NCI-H774 (cell line): ENCODE measurements at places on chromosomes 11 and 22.

- DNase-seq, result no peak
Observed at GRCh38 chr11:96341211-96342013, 1.6 kb downstream of the MAML2 start.

GRCh38 chr11:132228746-132229325 is 858.4 kb downstream of the NTM start:
- no peak for DNase-seq

DNA sequence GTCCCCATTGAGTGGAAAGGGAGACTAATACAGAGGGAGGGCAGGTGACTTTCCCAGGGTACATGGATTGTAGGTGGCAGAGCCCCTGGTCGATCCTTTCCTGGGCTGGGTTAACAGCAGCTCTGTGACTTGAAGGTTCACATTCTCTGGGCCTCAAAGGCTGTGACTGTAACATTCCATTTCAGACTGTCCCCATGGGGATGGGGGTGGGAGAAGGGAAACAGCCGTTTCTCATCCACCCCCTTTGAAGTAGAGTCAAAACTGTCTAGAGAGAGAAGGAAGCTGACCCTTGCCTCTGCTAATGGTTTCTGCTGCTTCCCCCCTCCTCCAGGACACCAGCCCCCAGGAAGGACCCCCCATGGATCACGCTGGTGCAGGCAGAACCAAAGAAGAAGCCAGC is 19.2 kb downstream of the MICALL1 start:
- DNase-seq, result no peak

DNA sequence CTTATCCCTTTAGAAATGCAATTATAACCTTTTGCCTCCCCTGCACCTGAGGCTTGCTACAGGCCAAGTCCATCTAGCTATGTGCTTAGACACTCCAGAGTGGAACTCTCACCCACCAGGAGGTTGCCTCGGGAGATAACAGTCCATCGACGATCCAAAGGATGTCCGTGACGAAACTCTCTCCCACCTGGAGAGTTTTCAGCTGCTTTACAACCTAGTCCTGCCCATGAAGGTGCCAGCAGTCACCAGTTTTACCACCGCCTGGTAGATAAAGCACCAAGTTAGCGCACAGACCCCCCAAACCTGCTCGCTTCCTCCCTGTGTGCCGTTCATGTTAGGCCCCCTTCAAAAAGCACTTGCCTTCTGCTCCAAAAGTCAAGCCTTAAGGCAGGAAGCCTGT is 53.1 kb upstream of the SHISAL1 start:
- no peak for DNase-seq

- DNase-seq, result peak; percentile 81
Observed at GRCh38 chr11:133927690-133928627, 28.8 kb downstream of the IGSF9B start.

DNA sequence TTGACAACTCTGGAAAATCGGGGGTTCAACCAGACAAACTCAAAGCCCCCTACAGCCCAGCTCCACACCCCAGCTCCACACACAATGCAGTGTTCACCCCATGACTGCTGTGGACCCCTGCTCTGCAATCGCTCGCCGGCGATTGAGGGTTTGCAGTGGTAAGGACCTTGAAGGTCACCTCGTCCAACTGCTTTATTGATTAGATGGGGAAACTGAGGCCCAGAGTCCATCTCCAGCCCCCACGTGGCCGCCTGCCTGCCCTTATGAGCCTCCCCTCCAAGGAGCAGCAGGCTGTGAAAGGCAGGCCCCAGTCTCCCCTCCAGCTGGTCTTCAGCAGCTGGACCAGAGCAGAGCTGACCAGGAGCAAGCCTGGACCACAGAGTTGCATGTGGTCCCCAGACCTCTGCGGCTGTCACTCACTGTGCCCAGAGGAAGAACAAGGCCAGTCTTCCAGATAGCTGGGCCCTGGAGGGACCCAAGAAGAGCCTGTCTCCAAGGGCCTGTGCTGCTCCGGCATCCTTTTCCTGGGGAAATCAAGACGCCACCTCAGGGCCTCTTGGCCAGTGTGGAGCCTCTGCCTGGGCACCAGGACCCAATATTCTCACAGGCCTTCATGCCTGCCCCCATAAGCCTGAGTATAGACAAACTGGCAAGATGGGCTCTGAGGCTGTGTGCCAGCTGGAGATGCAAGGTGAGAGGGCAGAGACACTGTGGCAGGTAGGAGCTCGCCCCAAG is 8.8 kb upstream of the LINC01488 start:
- no peak for DNase-seq

DNA sequence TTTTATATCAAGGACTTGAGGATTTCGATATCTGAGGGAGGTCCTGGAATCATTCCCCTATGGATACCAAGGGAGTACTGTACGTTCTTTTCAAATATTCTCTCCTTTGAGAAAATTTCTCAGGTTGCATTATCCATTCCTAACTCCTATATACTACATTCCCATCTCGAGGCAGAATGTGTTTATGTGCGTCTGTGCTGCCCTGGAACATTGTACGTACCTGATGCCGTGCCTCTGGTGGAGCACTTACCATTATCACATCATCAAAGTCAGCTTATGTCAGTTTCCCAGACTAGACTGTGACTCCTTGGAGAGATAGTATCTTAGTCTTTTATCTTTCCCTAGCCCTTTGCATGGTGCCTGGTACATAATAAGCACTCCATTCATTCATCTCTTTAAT is 21.7 kb downstream of the UBASH3B start:
- no peak for DNase-seq

DNA sequence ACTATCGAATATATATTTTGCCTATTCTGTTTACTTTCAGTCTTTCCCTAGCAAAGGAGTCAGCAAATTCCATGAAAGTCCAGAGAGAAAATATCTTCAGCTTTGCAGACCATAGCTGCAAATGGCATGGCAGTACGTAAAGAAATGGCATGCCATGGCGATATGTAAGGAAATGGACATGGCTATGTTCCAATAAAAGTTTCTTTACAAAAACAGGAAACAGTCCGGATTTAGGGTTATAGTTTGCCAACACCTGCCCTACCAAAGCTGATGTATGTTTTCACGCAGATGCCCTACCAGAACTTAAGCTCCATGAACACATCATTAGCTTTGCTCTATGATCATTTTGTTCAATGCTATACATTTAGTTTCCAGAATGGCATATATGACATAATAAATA is 19.5 kb downstream of the KIAA0930 start:
- no peak for DNase-seq

DNA sequence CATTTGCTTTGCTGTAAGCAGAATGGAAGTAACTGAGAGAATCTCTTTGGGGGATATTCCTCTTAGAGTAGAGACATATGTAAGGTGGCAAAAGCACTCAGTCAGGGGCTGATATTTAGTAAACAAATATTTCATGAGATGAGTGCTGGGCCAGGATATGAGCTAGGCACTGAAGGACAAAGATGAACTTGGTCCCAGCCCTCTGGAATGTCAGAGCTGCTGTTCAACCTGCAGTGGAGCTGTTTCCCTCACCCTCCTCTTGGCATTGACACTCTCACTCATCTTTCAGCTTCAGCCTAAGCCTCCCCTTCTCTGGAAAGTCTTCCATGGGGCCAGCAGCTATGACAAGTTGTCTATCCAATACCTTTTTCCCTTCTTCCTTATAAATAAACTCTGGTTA is 22.2 kb downstream of the RASSF10 start:
- no peak for DNase-seq

DNA sequence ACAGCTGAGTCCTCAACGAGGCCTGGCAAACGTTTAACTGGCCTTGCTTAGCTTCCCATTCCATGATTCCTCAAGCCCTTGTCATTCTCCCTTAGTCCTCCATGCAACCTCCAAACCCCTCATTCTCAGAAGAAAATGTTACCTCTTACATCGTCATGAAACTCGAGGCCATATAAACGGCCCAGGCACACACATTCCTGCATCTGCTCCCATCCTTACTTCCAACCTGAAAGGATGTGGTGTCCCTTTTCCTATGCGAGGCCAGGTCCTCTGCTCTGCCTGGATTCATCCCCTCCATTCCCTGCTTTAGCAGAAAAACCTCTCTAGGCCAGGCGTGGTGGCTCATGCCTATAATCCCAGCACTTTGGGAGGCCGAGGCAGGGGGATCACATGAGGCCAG is 9.0 kb downstream of the MPZL3 start:
- DNase-seq, result no peak

- no peak for DNase-seq
Observed at GRCh38 chr11:46305295-46305694, 27.8 kb downstream of the CREB3L1 start.

DNA sequence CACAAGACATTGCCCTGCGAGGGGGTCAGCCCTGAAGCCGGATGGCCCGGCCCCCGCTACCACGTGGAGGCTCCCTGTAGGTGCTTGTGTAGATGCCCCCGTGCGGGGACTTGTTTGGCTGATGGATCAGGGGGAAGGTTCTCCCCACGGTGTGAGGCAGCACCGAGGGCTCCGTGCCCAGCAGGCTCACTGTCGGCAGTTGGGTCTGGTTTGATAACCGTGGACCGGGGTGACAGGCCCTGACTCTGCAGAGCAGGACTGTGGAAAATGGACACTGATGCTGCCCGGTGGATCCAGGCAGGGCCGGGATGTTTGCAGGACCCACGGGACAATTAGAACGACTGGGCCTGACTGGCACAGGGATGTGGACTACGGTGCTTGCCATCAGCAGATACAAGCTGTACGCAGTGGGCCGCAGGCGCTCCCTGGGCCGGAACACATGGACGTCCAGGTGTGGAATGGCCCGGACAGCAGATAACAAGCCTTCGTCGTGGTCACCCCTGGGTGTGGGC is 19.0 kb downstream of the KCNQ1 start:
- no peak for DNase-seq

- DNase-seq, result no peak
Observed at GRCh38 chr11:88480223-88480622, 142.7 kb upstream of the CTSC start.

DNA sequence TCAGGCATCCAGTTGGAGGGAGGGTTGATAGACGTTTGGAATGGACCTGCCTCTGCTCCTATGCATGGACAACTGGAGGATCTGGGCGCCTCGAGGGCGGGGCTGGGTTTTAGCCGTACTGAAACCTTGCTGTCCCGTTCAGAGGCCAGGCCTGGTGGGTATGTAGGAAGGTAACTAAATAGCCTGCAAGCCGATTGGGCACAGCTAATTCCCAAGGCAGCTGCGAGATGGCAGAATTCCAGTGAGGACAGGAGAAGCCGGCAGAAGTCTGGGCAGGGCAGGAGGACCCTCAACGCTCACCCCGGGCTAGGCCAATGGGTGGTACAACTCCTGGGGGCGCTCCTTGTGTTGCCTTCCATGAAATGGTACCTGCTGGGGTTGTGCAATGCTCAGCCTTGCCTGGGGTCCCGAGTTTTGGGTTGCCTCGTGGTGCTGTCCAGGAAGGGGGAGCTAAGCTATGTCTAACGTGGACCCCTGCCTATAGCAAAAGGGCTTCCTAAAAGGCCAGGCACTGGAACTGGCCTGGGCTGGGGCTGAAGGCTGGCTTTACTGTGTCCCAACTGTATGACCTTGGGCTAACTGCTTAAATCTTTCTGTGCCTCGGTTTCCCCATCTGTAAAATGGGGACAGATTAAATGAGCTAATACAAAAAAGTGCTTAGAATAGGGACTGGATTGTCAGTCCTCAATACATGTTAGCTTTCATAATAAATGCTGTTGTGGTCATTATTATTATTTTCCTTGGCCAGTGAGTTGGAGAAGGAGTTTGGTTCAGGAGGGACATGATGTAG is 30.1 kb upstream of the CD82 start:
- DNase-seq, result no peak

- no peak for DNase-seq
Observed at GRCh38 chr11:22734628-22735345, 68.4 kb downstream of the GAS2 start.

- no peak for DNase-seq
Observed at GRCh38 chr11:114090225-114090910, 30.9 kb downstream of the ZBTB16 start.

GRCh38 chr11:79262221-79262620 is 178.6 kb downstream of the TENM4 start:
- DNase-seq, result no peak

DNA sequence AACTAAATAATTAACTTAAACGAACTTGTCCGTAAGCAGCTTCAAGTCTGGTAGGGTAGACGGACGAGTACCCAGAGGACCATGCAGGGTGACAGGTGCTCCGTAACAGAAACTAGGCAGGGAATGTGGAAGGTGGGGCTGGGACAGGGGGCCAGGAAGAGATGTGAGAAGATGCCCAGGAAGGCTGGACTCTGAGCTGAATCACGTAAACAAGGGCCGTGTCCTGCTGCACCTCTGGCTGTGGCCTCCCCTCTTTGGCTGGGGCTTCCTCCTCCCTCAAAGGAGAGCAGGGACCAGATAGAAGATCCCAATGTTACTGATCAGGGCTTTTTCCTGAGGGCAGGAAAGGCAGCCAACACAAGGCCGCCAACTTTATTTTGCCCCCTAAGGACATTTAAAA is 47.9 kb downstream of the PACSIN2 start:
- no peak for DNase-seq

GRCh38 chr11:41446566-41446965 is 12.9 kb downstream of the LRRC4C start:
- no peak for DNase-seq

- no peak for DNase-seq
Observed at GRCh38 chr11:2689651-2690575, 9.9 kb downstream of the KCNQ1OT1 start.

DNA sequence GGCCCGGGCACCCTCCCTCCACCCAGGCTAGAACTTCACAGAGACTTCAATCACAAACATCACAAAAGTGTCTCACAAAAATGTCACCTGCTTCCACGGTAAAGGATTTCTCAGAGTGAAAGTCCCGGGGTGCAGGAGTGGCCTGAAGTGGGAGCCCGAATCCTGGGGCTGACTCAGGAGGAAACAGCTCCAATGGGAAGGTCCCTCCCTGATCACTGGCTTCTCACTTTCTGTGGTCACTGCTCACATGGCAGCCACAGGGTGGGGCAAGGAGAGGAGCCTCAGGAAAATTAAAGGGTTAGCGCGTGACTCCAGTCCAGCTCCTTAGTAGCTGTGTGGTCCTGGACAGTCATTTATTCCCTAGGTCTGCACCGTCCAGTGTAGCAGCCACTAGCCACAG is 564.5 kb upstream of the B3GAT1 start:
- no peak for DNase-seq

GRCh38 chr22:23678133-23678532 is 12.7 kb upstream of the RGL4 start:
- no peak for DNase-seq

DNA sequence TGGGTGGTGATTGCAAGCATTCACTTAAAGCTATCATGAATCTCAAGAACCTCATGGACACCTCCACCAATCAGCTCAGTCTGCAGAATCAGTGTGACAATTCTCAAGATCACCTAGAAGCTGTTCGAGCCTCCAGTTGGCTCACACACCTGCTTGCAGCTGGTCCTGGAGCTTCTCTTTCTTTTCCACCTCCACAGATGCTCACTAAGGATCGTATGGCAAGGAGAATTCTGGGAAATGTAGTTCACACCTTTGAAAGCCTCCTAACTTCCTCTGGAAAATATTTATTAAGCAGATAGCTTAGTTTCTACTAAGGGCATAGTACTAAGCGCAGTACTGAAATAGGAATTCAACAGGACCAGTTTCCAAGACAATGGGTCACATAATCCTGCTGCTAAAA is 26.2 kb downstream of the FSHB start:
- DNase-seq, result no peak
